ENCODE measurements at places on chromosomes 12 and 14.

DNA sequence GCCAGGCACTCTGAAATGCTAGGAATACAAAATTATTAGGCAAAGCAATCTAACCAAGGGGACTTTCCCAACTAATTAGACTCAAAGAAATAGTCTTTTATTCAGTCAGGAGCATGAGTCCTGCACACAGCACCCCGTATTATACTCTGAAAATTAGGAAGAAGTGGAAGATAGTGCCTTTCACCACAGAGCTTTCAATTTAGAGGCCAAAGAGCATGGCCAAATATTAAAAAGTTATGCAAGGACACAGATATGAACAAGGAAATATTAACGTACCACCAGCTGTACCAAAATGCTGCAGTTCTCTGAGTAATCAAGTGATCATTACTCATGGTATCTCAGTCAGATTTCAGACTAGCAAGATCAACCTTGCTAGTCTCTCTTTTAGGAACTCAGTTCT is 22.6 kb upstream of the MDM2 start:
- no peak for DNase-seq

GRCh38 chr12:105348561-105348960 is 18.1 kb downstream of the C12orf75 start:
- DNase-seq = no peak

GRCh38 chr14:21258005-21258888 is 11.0 kb downstream of the HNRNPC start:
- DNase-seq = no peak

GRCh38 chr12:131896811-131897270 is 2.4 kb downstream of the ULK1 start:
- no peak for DNase-seq

DNA sequence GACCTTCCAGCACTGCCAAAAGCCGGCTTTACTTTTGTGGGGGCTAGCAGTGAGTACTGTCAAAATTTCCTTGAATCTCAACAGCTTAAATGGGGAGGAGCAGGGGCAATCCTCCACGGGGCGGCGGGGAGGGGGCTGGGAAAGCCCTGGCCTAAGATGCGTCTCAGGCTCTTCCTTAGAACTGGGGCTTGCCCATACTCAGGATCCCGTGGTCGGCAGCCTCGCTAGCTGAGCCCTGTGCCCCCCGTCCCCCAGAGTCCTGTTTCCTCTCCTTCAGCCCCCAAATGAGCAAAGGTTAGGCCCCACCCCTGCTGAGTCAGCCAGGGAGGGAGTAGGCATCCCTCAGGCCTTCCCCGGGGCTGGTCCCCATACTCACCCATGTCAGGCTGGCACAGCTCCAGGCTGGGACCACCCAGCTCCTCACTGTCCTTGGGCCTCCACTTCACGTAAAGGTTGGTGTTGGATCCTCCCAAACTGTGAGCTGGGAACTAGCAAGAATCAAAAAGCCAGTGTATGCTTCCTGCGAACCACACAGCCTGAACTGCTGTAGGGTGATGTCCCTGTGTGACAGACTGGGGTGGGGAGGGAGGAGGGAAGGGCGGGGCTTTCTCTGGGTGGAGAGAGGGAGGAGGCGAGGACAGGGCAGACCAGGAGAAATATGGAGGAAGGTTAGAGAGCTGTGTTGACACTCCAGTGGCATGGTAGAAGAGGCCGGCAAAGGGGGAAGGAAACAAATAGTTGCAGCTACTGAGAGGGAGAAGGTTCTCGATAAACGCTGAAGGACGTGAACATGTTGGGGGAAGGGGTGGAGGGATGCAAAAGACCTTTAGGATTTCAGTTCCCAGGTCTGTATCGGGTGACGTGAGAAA is 5.9 kb upstream of the BAZ2A start:
- peak; percentile 95 for DNase-seq

GRCh38 chr12:132583411-132583710 is 27.0 kb downstream of the LRCOL1 start:
- DNase-seq = no peak

DNA sequence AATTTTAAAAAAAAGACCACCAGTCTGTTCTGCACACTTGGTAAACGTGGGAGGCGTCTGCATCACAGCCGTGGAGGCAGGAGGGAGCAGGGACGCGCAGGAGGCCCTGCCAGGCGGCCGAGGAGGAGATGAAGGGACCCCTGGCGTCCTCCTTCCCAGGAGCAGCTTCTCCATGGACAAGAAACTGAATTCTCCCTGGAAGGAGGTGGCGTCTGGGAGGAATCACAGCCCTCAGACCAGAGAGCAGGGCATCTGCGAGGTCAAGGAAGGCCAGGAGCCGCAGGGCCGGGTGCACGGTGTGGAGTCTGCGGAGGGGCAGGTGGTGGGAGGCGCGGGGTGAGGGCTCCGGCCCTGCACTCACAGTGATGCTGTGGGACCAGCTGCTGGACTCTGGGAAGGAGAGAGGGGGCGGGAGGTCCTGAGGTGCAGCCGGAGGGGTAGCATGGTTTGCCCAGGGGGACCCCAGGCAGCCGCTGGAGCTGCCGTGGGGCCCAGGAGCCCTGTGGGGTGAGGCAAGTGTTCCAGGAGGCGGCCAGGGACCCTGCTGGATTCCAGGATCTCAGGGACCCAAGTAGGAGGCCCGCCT is 73.5 kb upstream of the GALNT9 start:
- no peak for DNase-seq

- DNase-seq = peak; percentile 58
Measured at GRCh38 chr14:71403656-71404055, 496.4 kb downstream of the PCNX1 start.

GRCh38 chr14:75982266-75983018 is 647 bp upstream of the TGFB3 start:
- peak; percentile 76 for DNase-seq

DNA sequence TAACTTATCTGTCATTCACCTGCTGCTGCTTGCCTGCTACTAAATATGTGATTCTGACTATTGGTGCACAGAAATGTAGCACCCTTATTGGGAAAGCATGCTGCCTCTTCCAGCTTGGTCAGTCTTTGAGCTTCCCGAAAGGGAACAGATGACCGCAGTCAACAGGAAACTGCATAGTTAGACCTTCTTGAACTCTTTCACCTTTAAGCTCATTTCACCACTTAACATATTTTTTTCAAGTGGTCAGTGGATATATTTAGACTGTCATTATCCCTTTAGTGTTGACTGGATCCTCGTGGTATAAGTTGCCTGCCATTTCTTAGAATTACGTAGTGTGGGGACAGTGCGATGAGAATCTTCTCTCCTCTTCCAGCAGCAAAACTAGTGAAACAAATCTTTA is 224.9 kb downstream of the FBXL14 start:
- no peak for DNase-seq

DNA sequence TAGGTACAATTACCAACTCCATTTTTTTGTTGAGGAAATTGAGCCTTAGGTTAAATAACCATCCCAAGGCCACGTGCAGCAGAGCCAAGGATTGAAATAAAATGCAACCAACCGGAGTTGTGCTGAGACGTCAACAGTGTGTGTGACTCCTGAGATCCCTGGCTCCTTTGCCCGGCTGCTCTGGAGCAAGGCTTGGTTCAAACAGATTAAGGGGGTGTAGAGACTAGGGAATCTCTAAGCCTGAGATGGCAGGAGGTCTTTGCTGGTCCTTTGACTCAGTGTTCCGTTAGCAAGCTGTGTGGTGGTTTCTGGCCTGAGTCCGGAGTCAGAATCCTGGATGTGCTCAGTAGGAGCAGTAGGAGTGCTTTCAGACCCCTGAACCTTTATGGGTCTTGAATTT is 1.4 kb upstream of the SLC8A3 start:
- DNase-seq = no peak

DNA sequence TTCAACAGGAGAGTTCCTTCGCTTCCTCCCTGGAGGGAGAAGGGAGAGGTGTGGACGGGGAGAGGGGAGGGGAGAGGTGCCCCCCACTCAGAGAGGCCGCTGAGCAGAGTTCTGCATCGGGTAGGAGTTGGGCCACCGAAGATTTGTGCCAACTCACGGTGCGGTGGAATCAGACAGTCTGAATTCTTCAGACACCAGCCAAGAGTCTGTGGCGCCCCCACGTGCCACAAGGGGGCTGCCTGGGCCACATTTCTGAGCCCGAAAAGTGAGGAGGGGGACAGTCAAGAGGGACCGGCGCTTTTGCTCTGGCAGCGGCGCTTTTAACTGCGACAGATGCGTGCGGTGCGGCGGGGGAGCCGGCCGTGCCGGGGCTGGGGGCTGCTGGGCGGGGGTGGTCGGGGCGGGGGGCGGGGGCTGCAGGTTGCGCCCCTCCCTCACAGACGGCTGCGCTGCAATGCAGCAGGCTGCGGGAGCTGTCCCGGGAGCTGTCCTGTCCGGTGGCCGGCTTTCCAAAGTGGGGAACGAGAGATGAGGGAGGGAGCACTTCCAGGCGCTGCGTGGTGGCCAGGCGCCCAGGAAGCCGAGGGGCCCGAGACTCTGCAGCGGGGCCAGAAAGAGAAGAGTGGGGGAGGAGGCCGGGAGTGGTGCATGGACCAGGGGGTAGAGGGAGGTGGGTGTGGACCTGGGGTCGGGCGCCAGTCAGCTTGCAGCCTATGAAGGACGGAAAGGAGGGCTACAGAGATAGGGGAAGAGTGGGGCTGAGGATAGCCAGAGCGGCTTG is 975 bp upstream of the RTL1 start:
- no peak for DNase-seq

DNA sequence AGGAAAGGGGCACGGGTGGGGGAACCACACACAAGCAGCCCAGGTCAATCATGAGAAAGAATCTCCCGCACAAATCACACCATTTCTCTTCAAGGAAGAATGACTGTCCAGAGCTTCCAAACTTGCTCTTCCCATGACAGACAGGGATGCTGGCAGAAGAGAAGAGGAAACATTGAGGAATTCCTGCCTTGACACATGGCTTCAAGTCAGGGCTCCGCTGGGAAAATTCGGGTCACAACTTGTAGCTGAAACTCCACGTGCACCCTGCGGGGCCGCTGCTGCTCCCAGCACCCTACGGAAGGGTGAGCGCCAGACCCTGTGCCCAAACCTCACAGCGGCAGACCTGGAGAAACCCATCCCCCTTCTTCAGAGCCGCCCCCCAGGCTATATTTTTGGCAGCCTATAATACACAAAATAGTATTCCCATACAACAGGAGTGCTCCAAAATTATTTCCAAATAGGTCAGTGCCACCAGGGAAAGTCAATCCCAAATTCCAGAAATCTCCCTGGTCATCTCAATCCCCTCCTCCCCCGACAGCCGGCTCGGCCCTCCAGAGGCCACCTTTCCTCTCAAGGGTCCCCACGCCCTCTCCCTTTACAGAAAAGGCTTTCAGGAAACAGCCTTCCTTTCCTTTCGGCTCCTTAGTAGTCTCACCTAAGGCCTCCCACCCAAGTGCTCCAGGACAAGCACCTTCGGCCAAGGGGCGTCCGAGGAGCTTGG is 1.3 kb downstream of the TMEM132D start:
- DNase-seq = no peak

DNA sequence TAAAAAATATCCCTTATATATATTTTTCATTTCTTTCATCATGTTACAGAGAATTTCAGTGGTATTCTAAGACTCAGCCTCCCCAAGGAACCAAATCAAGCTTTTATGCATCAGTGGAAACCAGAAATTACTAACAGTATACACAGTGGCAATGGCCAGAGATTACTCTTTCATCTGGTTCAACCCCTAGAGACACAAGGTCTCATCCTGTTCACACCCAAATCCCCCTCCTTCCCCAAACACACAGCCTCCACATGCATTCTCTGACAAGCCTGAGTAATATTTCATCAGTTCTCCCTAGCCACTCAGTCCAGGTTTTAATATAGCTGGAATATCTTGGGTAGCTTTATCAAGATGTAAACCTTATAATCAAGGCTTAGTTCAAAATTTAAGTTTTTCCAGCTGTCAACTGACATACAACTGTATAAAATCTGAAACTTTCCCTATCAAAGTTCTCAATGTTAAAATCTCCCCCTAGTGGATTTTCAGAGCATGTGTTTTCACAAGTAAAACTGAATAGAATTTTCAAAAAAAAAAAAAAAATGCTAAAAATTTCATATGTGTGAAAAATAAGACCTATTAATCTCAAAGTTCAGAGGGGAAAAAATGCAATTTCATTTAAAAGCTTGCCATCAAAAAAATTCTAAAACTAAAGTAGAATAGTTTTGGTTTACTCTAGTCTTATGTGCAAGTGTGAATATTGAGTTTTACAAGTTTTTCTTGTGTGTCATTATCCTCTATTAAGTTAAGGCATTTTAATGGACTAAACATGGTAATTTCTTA is 10.5 kb upstream of the SSTR1 start:
- DNase-seq = no peak

DNA sequence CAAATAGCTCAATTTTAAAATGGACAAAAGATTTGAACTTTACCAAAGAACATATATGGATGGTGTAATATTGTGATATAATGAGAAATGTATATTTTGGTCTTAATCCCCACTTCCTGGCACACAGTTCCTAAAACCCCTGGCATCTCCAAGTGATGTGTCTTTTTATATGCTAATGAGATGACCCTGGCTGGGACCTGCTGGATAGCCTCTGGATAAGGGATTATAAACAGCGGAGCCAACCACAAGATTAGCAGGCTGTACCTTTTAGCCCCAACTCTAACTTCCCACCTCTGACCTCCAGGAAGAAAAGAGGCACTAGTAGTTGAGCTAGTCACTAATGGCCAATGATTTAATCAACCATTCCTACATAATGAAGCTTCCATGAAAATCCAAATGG is 130.0 kb downstream of the DPF3 start:
- no peak for DNase-seq

DNA sequence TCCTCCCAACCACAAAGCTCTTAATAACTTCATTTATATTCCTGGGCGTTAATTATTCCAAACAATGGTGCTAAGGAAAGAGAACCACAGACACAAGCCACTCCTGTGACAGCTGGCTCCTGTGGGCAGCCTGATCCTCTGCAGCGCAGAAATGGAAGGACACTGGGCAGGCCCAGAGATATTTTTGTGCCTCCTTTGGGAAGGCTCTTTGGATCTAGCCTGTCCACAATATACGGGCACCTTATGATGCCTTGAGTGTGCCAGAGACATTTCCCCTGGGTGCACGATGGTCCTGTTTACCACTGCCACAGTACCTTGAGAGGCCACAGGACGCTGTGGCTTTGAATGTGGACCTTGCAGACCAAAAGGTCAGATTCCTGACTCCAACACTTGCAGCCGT is 2.1 kb downstream of the ASB2 start:
- no peak for DNase-seq

GRCh38 chr12:54988402-54989054 is 4.0 kb upstream of the TESPA1 start:
- DNase-seq = no peak

GRCh38 chr12:106975098-106975497 is 11.8 kb downstream of the MTERF2 start:
- no peak for DNase-seq

All from activated CD8-positive, alpha-beta T cell treated with anti-CD3 and anti-CD28 coated beads for 36 hours (primary cell).